NCI-H2081 treated with DMSO at 0.1 percent for 48 hours (cell line): ENCODE measurements at places on chromosomes 1 and 21.

DNA sequence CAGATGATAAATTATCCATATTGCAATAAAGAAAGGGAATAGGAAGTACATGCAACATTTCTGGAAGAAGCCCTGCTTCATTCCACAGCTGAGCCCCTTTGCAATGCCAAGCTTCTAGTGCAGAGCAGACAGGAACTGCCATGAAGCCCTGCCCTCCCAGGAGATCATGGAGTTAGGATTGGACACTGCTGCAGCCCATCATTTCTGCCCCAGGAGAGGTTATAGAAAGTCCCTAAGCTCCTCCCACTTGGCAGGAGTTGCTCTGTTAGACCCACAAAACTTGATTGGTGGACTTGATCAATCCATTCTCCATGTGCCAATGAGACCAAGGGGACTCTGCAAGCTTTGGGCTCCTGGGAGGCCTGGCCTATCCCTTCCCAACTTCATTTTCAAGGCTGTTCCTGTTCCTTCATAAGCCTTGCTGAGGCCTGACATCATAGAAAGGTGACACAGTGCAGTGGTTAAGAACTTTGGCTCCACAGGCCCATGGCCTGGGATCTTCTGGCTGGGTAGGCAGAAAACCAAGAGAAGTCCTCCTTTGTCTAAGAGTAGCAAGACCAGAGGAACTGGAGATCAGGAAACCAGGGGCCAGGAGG is 1.3 kb upstream of the LAPTM5 start:
- DNase-seq, result no peak

DNA sequence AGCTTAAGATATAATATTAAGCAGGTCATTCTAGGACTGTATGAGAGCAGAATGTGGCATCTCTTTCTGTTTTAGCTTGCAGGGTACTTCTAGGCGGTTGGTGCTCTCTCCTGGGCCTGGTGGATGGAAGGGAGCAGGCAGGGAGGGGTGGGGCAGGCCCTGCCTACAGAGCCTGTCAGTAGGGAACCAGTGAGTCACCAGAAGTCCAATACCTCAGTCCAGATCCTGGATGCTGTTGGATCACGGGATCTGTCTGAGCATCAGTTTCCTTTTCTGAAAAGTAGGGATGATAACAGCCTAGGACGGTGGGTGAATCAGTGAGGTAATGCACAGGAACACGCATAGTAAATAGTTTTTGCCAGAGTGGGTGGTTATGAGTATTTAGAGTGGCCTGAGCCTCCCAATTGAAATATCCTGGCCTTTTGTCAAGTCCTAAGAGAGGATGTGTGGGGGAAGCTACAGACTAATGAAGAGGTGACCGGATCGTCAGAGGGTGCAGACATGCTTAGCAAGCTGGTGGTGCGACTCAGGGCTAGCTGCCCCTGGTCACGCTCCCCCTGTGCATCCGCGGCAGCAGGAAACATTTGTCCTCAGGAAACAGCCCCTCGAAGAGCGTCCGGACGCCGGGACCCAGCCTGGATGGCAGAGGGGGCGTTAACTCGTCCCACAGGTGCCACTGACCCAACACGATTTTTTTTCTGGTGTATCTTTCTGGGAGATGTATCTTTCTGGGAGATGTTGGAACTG is 23.9 kb downstream of the NAV1 start:
- no peak for DNase-seq

DNA sequence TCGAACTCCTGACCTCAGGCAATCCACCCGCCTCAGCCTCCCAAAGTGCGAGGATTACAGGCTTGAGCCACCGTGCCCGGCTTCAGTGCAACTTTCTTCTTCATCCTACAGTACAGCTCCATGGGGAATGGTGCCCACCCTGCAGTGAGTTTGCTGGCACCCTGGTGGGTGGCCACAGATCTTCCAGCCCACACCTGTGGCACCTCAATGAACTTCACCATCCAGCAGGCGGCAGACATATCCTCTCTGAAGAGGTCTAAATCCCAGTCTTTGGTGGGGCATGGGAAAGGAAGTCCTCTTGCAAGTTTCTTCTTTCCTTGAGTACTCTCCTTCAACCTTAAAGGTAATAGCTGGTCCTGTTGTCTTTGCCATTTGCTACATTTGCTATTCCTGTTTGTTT is 18.1 kb upstream of the ZBTB8A start:
- DNase-seq, result no peak

DNA sequence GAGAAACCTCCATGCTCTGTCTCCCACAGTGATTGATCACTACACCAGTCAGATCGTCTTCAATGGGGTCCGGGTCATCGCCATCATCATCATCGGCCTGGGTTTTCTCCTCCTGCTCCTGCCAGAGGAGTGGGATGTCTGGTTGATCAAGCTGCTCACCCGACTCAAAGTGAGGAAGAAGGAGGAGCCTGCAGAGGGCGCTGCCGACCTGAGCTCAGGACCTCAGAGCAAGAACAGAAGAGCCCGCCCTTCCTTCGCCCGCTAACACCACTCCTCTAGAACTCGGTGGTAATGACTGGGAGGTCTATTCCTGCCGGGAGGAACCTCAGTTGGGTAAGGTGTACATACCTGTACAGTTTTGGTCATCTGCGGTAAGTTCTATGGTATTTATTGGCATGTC is 50.3 kb upstream of the COA6 start:
- DNase-seq, result no peak

DNA sequence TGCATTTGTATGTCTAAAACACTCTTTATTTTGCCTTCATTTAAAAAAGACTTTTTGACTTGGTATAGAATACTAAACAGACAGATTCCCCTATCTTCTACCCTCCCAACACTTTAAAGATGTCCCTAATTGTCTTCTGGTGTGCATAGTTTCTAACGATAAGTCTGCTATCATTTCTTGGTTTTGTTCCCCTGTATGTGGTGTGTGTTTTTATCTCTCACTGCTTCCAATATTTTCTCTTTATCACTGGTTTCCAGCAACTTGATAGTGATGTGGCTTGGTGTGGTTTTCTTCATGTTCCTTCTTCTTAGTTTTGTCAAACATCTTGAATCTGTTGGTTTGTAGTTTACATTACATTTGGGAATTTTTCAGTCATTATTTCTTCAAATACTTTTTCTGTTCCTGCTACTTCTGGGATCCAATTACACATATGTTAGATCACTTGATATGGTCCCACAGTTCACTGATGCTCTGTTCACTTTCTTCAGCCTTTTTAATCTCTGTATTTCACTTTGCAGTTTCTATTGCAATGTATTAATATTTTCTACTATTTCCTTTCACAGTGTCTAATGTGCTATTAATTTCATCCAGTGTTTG is 23.2 kb downstream of the F5 start:
- no peak for DNase-seq

GRCh38 chr1:6850537-6850936 is 65.3 kb downstream of the CAMTA1 start:
- DNase-seq, result no peak

GRCh38 chr21:20856926-20857325 is 141.3 kb upstream of the NCAM2 start:
- peak; percentile 75 for DNase-seq

DNA sequence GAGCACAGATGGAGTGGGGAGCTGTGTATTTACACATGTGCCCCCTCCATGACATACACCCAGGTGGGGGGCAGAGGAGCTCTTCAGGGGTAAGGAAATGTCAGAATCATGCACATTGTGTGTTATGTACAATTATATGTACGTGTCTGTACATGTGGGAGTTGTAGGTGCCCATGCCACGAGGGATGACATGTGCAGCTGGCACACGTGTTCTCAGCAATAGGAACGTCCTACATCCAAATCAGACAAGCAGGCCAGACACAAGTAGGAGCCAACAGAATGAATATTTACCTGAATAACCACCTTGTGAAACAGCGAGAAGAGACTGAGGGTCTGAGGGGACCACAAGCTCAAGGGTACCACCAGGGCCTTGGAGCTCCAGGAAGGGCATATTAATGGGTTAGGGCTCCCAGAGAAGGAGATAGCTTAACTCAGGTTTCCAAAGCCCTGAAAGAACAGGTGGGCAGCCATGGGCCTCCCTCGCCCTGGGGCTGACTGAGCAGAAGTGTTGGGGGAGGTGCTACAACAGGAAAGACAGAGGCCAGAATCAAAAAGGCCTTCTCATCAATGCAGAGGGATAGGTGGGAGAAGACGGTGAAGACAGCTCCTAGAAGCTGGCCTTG is 3.2 kb downstream of the COL16A1 start:
- no peak for DNase-seq
